ENCODE measurements at places on chromosomes 2 and 18.

GRCh38 chr18:5964996-5965395 is 69.7 kb upstream of the TMEM200C start:
- DNase-seq = no peak

GRCh38 chr2:141301551-141301950 is 829.3 kb downstream of the LRP1B start:
- DNase-seq = no peak

GRCh38 chr2:121887513-121888188 is 132.2 kb downstream of the TSN start:
- no peak for DNase-seq

DNA sequence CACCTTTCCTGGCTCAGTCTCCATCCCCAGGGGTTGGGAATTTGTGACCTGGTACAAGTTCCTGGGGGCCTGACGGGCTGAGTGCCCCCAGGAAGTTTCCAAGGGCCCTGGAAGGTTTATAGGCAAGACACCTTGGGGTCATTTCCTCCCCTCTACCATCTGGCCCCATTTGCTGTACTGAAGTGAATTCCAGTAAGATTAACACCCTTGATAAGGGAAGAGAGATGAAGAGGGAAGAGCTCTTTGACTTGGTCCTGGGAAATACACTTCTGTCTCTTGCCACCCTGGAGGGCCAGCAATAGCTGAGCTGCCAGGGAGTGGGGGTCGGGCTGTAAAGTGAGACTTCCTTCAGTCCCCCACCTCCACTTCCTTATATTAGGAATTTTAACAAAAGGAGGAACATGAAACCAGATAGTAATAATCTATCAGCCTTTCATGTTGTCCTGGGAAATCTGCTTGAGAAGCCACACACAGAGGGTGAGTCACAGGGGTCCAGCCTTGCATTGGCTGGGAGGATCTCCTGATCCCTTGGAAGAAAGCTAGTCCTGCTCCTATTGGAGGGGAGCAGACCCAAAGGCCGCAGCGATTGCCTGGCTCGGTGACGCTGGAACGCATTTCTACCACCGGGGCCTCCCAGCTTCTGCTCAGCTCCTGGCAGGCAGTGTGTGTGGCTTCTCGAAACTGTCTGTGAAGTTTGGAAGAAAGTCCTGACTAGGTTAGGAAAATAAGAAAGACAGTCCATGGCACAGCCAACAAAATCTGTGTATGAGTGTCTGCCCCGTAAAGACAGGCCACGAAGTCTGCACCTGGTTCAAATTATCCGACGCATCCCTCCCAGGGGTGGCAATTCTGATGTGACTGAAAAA is 87.3 kb downstream of the ACAA2 start:
- peak; percentile 96 for DNase-seq

DNA sequence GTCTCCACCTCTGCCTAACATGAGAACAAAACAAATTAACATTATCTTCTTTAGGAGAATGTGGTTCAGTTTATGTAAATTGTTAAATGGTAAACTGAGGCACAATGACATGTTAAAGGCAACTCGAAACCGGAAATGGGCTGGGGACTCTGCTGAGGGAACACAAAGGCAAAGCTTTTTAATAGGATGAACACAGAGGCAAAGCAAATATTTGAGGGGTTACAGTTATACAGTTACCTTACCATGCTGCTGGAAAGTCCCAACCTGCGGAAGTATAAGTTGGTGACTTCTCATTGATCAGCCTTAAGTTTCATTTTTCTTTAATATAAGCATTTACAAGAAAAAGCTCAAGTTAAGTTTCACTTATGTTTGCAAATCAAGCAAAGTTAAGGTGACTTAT is 195.0 kb downstream of the DLGAP1 start:
- no peak for DNase-seq
